ENCODE measurements at places on chromosomes 3 and 15. TPM values are rescaled to one million over a fixed set of nuclear protein-coding genes. Genes with fewer than 3 reads are reported as not detected.

The SLC2A2 gene
- total RNA-seq: not detected

DNA sequence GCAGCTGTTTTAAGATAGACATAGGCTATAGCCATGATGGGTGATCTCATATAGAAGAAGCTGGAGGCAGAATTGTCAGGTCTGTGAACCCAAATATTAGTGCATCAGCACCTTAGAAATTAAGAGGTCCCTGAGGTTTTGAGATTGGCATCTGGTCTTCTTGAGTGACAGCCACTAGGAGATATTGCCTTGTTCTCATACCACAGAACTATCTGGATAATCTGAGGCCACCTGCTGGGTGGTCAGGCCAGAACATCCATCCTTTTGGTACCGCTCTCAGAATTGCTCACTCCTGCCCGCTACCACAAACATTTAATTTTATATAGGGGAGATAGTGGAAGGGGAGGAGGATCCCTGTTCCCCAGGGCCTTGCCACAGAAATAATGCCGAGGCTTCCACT, 210.6 kb upstream of the ZPLD1 start:
- no peak for DNase-seq
- no peaks in the 10 kb centered on the region for H3K27me3 ChIP-seq
- no peak overlapping the region for H3K4me3 ChIP-seq

DNA sequence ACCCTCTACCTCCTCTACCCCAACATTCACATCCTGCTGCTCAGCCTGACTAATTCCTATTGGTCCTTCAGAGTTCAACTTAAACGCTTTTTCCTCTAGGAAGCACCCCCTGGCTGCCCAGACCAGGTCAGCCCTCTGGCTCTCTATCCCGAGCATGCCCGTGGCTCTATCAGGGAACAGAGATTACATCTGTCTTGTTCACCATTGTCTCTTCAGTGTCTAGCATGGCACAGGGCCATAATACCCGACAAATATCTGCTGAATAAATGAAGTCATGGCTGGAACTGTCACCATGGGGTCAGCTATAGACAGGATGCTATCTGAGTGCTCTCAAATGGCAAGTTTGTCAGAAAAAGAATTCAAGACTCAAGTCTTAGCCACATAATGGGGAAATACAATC, 296.9 kb upstream of the CHRNA7 start:
- no peak overlapping the region for H3K4me3 ChIP-seq
- H3K36me3 ChIP-seq: no peaks in the 10 kb centered on the region
- DNase-seq: no peak
- no peaks in the 10 kb centered on the region for H3K4me1 ChIP-seq

The LCTL gene
- 2.0 TPM for total RNA-seq

DNA sequence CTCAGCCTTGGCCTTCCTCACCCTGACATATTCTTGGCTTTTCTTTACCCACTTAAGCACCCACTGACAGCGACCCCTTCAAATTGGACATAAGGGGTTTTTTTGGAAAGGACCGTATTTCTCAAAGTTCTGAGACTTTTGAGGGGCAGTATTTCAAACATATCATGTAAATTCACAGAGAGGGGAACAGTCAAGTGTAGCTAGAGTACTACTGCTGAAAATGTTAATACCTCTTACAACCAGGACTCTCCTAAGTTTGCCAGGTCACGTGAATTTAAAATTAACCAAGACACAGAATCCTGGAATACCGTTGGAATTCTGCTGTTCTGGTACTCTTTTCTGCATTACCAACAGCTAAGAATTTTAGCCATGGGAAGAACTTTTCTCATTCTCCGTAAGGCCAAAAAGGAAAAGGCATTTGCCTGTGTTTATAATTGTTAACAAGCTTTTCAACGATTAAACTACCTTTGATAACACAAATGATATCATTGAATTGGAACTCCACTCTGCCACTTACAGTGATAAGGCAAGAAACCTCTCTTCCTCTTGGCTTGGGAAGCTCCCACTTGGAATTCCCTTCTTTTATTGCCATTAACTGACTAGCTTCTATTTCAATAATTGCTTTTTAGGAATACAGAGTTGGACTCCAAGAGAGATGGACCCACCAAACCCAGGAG, 597 bp upstream of the GBE1 start:
- H3K4me3 ChIP-seq: peak overlapping the region; percentile 83
- no peaks in the 10 kb centered on the region for H3K4me1 ChIP-seq
- H3K27ac ChIP-seq: peak overlapping the region; percentile 99
- no peaks in the 10 kb centered on the region for H3K27me3 ChIP-seq
